ENCODE measurements at places on chromosomes 11 and 22. TPM values are rescaled to one million over a fixed set of nuclear protein-coding genes. Genes with fewer than 3 reads are reported as not detected.

The TPST2 gene
- total RNA-seq = 123 TPM

The ACR gene
- not detected for total RNA-seq

- H3K27me3 ChIP-seq = no peaks in the 10 kb centered on the region
- no peak overlapping the region for H3K4me3 ChIP-seq
- DNase-seq = no peak
- H3K27ac ChIP-seq = no peak overlapping the region
Measured at GRCh38 chr11:119532551-119532950, 109.6 kb upstream of the THY1 start.

DNA sequence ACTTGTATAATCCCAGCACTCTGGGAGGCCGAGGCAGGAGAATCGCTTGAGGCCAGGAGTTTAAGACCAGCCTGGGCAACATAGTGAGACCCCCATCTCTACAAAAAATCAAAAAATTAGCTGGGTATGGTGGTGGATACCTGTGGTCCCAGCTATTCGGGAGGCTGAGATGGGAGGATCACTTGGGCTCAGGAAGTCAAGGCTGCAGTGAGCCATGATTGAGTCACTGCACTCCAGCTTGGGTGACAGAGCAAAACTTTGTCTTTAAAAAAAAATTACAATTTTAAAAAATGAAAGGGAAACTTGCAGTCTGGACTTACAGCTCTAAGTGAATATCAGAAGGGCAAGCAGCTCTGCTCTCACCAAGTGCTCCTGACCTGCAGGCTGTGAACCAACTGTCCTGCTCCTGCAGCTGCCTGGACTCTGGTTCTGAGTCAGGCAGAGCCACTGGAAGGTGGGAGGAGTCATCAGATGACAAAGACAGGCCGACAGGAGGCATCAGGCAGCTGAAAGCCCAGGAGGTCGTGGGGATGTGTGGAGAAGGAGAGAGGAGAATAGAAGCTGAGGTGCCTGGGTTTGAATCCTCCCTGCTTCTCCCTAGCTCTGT lies 9.6 kb downstream of the SMTNL1 start:
- H3K4me1 ChIP-seq = no peaks in the 10 kb centered on the region
- no peaks in the 10 kb centered on the region for H3K27me3 ChIP-seq

GRCh38 chr22:50090412-50090714 lies 557 bp downstream of the MOV10L1 start:
- DNase-seq = no peak
- no peak overlapping the region for H3K27ac ChIP-seq

DNA sequence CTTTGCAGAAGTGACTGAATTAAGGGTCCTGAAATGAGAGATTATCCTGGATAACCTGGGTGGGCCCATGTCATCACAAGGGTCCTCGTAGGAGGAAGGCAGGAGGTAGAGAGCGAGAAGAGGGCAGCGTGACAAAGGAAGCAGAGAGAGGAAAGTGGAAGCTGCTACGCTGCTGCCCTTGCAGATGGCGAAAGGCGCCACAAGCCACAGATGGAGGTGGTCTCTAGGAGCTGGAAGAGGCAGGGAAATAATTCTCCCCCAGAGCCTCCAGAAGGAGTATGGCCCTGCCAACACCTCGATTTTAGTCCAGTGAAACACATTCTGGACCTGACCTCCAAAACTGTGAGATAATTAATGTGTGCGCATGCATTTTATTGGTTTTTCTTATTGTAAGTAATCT lies 13.4 kb downstream of the TMEM184B start:
- H3K27me3 ChIP-seq = no peaks in the 10 kb centered on the region
- no peak for DNase-seq

DNA sequence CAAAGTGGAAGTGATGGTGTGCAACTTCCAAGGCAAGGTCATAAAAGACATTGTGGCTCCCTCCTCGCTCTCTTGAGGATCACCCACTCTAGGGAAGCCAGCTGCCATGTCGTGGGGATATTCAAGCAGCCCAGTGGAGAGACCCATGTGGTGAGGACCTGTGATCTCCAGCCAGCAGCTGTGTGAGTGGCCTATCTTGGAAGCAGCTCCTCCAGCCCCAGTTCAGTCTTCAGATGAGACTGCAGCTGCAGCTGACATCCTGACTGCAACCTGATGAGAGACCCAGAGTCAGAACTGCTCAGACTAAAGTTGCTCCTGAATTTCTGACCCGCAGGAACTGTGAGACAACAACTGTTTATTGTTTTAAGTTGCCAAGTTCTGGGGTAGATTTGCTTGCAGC lies 86.4 kb upstream of the GRK3 start:
- H3K27ac ChIP-seq = no peak overlapping the region
- H3K4me1 ChIP-seq = peaks cover 29% of the 10 kb centered on the region
- no peak overlapping the region for H3K4me3 ChIP-seq
- no peaks in the 10 kb centered on the region for H3K36me3 ChIP-seq
- no peaks in the 10 kb centered on the region for H3K27me3 ChIP-seq
